T-helper 2 cell (primary cell): ENCODE measurements at places on chromosomes 3 and 15.

- no peak for DNase-seq
Measured at GRCh38 chr3:169578381-169579024, 85.0 kb downstream of the MECOM start.

DNA sequence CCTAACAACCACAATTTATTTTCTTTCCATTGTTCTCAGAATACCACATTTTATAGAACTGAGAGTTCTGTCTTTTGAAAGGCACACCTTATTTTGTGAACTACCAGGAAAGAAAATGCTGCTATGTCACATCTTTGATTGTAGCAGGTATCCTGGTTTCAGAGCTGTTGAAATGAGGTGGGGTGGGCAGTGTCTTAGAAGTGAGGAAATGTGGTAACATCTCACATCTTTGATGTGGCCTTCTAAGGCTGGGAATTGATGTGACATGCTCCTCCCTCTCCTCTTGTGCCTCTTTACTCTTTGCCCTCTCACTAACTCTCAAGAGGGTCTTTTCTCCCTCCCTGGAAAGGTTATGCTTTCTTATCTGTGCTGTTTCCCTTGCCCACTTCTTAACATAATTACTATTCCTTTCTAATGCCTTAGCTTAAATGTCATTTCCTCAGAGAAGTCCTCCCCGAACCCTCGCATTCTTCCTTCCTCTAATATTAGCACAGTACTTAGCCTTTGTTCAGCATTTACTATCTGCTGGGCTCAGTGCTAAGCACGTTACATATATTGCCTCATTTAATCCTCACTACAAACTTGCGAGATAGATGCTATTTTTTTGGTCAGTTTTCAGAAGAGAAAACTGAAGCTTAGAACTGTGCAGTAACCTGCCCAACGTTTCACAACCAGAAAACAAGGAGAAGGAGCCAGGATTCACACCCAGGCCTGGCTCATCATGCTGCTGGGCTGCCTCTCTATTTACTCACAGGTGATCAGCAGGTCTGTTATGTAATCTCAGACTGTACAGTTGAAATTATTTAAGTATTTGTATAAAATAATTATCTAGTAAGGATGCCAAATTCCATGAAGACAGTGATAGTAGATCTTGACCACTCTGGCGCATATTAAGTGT lies 24.0 kb upstream of the SPTSSB start:
- peak; percentile 59 for DNase-seq

DNA sequence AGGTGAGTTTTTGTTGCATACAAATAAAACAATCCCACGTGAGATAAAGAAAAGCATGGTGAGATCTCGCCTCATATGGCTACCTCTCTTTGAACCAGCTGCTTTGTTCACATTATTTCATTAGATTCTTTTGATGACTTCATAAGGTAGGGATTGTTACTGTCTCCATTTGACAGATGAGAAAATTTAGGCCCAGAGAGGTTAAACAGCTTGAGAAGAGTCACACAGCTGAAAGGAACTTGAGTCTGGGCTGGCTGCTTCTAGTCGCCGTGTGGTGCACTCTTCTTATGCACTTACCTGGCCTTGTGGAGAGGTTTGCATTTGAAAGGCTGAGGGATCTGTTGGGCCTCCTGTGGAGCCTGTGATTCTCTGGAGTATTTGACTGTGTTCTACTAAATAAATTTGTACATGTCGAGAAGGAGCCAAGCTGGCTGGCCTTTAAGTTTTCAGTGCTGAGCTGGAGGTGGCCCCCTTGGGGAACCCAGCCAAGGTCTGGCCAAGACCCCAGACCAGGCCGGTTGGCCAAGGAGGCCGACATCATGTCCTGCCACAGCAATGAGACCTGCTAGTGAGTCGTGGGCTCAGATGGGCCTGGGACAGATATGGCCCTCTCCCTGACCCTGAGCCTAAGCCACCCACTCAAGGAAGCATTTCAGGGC lies 125.1 kb downstream of the SMAD6 start:
- DNase-seq: no peak

GRCh38 chr15:57189466-57189865 lies 186.8 kb upstream of the CGNL1 start:
- DNase-seq: no peak

GRCh38 chr3:54826251-54826691 lies 101.6 kb downstream of the LRTM1 start:
- DNase-seq: no peak

GRCh38 chr15:43266834-43267233 lies at the start of gene TGM5:
TSS of gene TGM5 (minus strand) at chr15:43266928. CDS start at chr15:43266849, 79 bp downstream.
- no peak for DNase-seq

GRCh38 chr15:41873711-41874110 lies 20.1 kb downstream of the SPTBN5 start:
- no peak for DNase-seq

- no peak for DNase-seq
Measured at GRCh38 chr15:62888623-62889022, 153.9 kb upstream of the TPM1 start.
